Activated CD4-positive, alpha-beta T cell treated with anti-CD3 and anti-CD28 coated beads, Interleukin-2, amount 10 ng/mL, durations not matched to agents 24 days and 14 days (primary cell): ENCODE measurements at places on chromosomes 5 and 9.
A peak's percentile ranks its signal among the peaks of the same experiment; 100 is the strongest.

DNA sequence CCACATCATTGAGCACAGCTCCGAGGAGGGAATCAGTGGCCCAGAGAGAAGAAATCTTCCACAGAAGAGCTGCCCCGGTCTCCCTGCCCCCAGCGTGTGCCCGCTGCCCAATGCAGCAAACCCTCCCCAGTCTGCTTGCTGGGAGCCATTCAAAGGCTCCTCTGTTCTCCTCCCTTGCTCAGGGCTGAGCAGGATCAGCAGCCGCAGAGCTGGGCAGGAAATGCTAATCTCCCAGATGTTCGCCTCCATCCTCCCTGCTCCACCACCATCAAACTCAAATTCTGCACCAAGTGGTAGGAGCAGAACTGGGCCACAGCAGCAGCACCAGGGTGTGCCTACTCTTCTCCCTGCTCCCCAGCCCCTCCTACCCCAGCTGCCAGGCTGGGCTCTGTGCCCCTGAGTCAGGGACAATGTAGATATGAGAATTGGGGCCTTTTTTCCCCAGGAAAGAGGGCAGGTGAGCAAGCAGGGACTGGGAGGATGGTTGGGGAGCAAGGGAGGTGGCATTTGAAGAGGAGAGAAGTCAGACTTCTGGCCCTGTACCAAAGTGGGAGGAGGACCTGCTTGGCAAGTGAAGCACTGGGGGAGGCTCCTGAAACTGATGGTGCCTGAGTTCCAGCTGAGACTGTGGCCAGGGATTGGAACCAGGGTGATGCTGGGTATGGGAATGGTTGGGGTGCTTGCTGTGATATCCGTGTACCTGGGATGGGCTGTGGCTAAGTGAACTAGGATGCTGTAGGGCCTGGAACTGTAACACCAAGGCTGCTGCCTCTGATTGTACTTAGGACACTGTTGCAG is 1.9 kb upstream of the PCDH1 start:
- DNase-seq: peak; percentile 53

DNA sequence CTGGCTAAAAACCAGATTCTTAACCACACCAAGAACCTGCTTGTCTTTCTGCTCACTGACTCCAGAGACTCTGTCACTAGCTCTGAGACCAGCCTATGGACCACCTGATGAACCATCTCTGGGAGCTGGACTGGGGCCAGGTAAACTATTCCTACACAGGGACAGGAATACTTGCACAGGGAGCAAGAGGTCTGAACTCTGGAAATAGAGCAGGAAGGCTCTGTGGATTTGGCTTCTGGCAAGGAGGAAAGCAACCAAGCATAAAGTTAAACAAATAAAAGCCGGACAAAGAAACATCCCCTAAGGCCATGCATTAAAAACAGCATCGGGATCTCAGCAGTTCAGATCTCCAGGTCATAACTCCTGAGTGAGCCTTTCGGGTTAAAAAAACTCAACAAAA is 5.6 kb upstream of the SPARC start:
- no peak for DNase-seq

- DNase-seq: no peak
Measured at GRCh38 chr5:104172976-104173375, 610.4 kb upstream of the NUDT12 start.

GRCh38 chr9:32704343-32704742 is 68.9 kb upstream of the TAF1L start:
- DNase-seq: peak; percentile 24

DNA sequence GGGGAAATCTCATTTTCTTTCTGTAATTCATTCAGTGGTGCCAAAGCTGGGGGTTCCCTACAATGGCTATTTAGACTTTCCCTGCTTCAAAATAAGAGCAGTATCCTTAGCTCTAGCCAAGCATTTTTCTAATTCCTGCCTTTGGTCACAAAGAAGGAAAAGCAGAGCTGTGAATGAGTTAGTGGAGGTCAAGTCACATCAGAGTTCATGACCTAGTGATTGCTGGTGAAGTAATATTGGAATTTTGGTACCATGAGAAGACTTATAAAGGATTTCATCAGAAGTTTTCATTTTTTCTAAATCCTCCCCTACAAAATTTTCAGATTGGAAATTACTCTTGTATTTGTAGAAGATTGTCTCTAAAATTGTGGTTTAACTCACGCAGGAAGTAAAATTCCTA is 28.0 kb downstream of the DNAJC21 start:
- DNase-seq: no peak

DNA sequence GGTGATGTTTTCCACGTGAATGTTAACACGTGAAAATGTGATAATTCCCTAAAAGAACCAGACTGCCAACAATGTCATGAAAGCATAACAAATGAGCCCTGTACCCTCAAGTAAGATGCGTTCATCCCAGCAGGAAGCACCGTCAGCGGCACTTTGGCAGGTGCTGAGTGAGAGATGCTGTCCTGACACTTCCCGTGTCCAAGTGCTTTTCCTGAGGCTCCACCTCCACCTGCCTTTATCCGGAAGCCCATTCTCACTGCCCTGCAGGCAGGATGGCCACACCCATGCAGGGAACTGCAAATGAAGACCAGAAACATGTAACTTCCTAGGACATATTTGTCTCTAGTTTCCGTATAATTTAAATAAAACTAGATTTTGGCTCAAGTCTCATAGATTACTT is 238.0 kb upstream of the IRX2 start:
- no peak for DNase-seq

GRCh38 chr5:106600803-106601202 is 1069.9 kb downstream of the EFNA5 start:
- no peak for DNase-seq

- no peak for DNase-seq
Measured at GRCh38 chr9:124217836-124218437, 39.8 kb upstream of the NEK6 start.

DNA sequence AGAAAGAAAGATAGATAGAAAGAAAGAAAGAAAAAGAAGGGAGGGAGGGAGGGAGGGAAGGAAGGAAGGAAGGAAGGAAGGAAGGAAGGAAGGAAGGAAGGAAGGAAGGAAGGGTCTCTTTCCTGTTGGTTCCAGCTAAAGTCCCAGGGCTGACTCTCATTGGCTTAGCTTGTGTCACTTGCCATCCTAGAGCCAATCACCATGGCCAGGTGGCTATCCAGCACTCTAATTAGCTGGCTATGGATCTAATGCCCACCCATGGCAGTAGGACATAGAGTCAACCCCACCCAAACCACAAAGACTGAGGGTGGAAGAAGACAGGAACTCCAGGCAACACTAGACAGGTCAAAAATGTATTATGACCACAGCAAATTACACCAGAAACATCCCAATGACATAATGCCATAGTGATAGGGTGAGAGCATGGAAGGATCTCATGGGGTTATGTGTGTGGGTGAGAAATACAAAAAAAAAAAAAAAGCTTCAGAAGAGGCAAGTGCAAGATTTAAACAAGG is 10.8 kb upstream of the CPLX2 start:
- no peak for DNase-seq

DNA sequence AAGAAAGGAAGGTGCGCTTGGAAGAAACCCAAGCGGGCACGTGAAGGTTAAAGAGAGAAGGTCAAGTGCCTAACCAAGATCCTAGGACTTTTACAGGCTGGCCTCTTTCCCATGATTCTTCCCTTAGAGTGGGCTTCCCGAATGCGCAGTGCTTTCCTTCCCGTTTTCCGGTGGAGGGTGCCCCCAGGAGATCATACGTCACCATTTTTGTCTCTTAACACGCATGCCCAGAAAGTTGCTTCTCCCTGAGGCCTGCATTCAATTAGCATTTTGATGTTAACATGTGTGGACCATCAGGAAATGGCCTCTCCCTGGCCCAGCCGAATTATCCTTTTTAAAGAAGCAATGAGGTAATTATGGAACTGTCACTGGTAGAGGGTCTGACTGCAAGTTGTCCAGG is 1.9 kb upstream of the RUSC2 start:
- DNase-seq: no peak

DNA sequence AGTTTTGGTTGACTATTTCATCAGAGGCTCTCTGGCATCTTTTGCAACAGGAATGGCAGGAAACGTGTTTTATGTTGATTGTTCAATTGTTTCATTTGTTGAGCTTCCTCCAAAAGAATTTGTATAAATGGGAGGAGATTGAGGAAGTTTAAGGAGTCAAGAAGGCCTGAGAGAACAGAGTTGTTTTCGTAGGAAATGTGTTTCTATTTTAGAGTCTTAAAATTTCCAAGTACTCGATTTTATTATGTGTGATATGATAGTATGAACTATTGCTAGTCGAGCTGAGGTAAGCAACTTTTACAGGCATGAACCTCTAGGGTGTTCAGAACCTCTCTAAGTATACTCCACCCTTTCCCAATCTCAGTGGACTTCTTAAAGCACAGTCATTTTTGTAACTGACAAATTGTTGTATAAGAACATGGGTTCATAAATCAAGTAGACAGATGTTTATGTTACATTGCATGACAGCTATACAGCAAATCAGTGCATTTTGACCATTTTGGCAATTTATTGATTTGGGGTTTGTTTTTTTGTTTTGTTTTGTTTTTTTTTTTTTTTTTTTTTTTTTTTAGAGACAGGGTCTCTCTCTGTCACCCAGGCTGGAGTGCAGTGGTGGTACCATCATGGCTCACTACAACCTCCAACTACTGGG is 47.4 kb downstream of the POLK start:
- no peak for DNase-seq

DNA sequence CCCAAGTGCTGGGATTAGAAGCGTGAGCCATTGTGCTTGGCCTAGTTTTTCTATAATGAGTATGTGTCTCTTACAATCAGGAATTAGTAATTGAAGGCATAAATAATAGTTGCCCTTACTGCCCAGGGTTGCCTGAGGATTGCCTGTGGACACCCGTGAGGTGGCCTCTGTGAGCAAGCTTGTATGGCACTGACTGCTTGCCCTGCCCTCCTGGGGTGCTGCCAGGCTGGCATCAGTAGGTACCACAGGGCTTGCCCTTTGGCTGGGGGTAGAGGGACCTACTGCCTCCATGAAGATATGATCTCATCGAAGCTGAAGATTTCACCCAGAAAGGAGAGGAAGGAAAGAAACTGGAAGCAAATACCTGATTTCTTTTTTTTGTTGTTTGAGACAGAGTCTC is 23.8 kb upstream of the PHF19 start:
- DNase-seq: no peak

DNA sequence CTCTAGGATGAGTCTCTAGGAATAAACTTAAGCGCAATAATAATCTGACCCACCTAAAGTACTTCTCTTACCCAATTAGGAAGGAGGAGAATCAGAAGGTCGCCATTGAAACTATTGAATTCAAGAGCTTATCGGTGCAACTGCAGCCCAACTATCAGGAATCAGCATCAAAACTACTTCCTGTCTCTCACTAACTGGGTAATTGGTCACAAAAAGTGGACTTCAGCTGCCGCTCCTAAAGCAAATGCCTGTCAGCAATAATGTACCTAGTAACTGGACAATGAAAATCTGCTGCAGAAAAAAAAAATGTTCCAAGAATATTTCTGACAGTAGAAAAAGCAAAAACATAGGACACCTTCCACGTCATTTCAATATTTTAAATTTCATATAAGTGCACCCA is 3.3 kb downstream of the OR1L8 start:
- DNase-seq: no peak

DNA sequence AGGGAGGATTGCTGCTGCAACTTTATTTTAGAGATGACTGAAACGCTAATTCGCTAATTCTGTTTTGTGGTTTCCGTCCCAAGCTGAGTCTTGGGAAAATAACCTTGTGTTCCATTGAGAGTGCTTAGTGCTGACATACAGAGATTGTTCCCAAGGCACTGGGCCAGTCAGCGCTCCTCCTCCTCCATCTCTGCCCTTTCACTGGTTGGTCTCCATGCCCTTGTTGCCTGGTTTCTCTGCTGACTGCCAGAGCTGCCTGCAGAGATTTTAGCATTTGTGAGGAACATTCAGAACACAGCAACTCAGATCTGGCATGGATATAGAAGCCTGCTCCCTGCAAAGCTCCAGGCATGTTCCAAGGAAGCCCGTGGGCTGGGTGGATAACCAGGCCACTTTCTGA is 126.0 kb upstream of the IRX2 start:
- no peak for DNase-seq

GRCh38 chr5:80146046-80146445 is 109.8 kb downstream of the SERINC5 start:
- DNase-seq: no peak

- no peak for DNase-seq
Measured at GRCh38 chr5:95995962-95996489, 34.4 kb upstream of the ELL2 start.

GRCh38 chr9:2664174-2665065 is 42.8 kb downstream of the VLDLR start:
- no peak for DNase-seq

GRCh38 chr5:105428451-105429380 is 1866.1 kb upstream of the NUDT12 start:
- DNase-seq: no peak

- peak; percentile 91 for DNase-seq
Measured at GRCh38 chr9:83334320-83334719, 203.9 kb downstream of the FRMD3 start.
